ENCODE measurements at places on chromosomes 1 and 21.

- DNase-seq: no peak
These were observed 5.2 kb downstream of the IFI6 start for GRCh38 chr1:27666791-27667254.

GRCh38 chr1:153357076-153357852 lies 390 bp upstream of the S100A9 start:
- no peak for DNase-seq

- DNase-seq: no peak
These were observed 27.2 kb upstream of the MAN1A2 start for GRCh38 chr1:117339866-117340700.

GRCh38 chr1:227214207-227214606 lies 104.1 kb downstream of the CDC42BPA start:
- DNase-seq: no peak

DNA sequence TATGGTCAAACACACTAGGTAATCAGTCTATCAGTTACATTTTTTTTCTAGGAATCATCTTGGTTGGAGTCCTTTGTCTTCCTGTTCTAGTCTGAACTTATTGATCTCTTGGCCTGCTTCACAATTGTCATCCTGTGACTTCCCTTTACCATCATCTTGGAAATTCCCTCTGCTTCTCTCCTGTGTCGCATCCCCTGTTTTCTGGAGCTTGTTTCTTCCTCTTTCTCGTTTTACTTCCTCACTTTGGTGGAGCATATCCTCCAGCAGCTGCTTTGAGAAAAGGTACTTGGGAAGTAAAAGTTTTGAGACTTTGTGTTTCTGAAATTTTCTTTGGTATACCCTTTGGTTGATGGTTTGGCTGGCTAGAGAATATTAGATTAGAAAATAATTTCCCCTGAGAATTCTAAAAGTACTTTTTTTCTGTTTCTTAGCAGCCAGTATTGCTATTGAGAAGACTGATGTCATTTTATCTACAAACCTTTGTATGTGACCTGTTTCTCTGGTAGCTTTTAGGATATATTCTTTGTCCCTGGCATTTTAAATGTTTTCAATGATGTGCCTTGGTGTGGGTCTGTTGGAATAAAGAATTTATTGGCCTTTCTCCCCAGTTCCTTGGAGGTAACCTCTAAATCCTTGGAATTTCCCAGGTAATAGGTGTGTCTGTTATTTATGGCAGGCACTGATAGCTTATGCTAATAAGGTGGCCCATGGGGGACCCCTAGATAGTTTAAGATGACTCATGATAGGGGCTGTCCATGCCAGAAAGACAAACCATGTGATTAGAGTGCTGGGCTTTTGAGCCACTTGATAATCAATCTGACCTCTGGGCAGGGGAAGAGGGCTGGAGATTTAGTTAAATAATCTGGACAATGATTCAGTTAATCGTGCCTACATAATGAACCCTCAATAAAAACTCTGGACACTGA lies 6.1 kb upstream of the MYCL start:
- no peak for DNase-seq

GRCh38 chr21:37153196-37153934 lies 80.3 kb downstream of the TTC3 start:
- DNase-seq: no peak

DNA sequence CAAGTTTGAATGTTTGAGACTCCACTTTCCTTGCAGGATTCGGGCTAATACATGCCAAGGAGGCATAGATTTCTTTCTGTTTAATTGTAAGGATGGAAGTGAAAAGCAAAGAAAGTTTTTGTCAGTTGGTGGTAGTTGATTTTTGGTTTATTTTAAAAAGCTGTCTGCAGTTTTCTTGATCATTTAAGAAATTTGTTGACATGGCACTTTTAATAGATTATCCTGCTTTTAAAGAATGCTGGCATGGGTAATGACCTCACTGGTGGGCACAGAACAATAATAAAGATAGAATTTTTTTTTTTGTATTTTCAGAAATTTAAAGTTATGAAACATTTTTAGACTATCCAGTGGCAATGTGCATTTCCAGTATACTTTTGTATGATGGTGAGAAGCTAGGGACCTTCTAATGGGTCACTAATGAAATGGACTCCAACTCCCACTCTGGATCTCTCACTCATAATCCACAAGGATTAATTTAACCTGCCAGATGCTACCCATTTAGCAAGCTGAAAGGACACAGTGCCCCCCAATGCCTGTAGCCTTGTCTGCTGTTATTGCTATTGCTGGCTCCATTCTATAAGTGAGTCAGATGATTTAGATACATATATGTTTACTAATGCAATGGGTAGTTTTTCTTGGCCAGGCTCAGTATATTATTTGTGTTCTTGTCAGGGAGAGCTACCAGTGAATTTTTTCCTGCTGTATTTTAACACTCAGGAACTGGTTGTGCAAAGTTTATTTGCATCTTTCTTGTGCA lies 190.2 kb upstream of the SGIP1 start:
- DNase-seq: no peak

- no peak for DNase-seq
These were observed 83.1 kb upstream of the AJAP1 start for GRCh38 chr1:4571263-4571662.

Data from stimulated activated CD8-positive, alpha-beta memory T cell treated with anti-CD3 and anti-CD28 coated beads, Interleukin-7, amount 100 ng/mL, for 48 hours (primary cell).